Breast epithelium (tissue), 4 donors: ENCODE measurements at places on chromosomes 1 and 21.

- no peak for DNase-seq
Observed at GRCh38 chr1:51336004-51336403, 5.6 kb upstream of the TTC39A start.

GRCh38 chr1:207059881-207060280 is 6.8 kb downstream of the PFKFB2 start:
- DNase-seq: no peak

- DNase-seq: no peak
Observed at GRCh38 chr1:206944703-206945102, 1.6 kb downstream of the PIGR start.

DNA sequence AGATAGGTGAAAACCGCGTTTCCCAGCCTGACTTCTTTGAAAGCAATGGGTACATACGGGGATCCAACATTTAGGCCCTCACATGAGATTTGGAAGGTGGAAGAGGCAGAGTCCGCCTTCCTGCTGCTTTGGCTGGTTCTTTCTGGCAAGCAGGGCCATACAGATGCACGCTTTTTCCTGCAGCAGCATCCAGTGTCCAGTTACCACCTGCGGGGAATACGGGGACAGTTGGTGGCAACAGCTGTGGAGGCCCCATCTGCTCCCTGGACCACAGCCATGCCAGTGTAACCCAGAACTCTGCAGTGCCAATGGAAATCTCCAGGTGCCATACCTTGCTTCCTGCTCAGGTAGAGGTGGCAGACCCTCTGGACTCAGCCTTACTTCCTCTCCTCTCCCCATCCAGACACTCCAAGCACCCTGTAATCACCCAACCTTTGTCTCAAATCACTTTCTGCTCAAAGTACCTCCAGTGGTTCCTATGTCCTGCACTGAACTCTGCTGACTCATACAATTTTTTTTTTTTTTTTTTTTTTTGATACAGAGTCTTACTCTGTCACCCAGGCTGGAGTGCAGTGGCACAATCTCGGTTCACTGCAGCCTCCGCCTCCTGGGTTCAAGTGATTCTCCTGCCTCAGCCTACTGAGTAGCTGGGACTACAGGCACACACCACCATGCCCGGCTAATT is 68.3 kb downstream of the SLC16A1 start:
- no peak for DNase-seq

GRCh38 chr1:154912755-154913154 is 23.8 kb downstream of the PMVK start:
- no peak for DNase-seq

DNA sequence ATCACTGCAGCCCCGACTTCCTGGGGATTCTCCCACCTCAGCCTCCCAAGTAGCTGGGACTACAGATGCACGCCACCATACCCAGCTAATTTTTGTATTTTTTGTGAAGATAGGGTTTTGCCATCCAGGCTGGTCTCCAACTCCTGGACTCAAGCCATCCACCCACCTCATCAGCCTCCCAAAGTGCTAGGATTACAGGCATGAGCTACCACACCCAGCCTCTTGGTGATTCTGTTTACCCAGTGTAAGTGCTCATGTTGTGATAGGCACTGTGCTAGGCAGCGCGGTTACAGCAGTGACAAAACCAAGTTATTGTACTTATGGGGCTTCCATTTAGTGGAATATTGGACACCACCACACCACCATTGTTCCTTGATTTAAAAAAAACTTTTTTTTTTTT is 9.7 kb upstream of the STX12 start:
- DNase-seq: no peak

- DNase-seq: no peak
Observed at GRCh38 chr1:114338191-114338890, 172.7 kb downstream of the TRIM33 start.

- DNase-seq: no peak
Observed at GRCh38 chr1:96557336-96557735, 164.2 kb upstream of the PTBP2 start.

DNA sequence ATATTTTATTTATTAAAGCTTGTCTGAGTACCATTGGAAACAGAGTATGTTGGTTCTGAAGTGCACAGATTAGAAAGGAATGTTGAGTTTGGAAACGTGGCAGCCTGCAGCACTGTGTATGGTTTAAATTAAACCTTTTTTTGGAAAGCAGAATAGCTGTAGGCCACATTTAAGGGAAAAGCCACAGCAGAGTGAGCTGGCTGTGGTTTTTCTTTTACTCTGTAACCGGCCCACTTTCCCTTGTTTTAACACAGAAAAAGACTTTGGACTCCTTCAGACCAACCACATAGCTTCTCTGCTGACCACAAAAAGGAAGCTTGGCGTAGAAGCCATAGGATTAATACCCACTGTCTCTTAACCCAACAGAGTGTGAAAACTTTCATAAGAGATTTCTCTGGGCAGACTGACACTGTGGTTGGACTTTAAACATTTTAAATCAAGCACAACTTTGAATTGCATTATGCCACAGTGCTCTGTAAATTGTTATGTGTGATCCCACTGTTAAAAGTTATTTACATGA is 75.2 kb downstream of the NFIA start:
- no peak for DNase-seq

- DNase-seq: no peak
Observed at GRCh38 chr1:9744106-9744799, 79.5 kb downstream of the CLSTN1 start.

GRCh38 chr1:11024874-11025203 is 12.4 kb downstream of the TARDBP start:
- DNase-seq: no peak

GRCh38 chr1:203173566-203173965 is 2.1 kb downstream of the MYBPH start:
- DNase-seq: no peak

GRCh38 chr1:84159533-84160240 is 15.6 kb downstream of the PRKACB start:
- no peak for DNase-seq

GRCh38 chr1:23478896-23479665 is 4.9 kb downstream of the ASAP3 start:
- peak; percentile 78 for DNase-seq

- no peak for DNase-seq
Observed at GRCh38 chr1:220841293-220841692, 38.0 kb upstream of the HLX start.

GRCh38 chr1:56056438-56057287 is 522.7 kb downstream of the PLPP3 start:
- no peak for DNase-seq

GRCh38 chr1:2446394-2446793 is 29.7 kb upstream of the PLCH2 start:
- no peak for DNase-seq

DNA sequence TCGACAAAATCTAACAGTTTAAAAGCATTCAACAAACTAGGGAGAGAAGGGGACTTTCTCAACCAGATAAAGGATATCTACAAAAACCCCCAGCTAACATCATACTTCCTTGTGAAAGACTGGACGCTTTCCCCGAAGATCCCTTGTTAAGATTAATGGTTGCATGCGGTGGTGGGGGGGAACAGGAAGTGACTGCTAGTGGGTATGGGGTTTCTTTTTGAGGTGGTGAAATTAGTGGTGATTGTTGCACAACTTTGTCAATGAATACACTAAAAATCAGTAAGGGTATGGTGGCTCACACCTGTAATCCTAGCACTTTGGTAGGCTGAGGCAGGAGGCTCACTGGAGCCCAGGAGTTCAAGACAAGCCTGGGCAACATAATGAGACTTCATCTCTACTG is 26.9 kb upstream of the EYA3 start:
- DNase-seq: no peak

GRCh38 chr1:182383934-182384333 is 7.7 kb downstream of the GLUL start:
- DNase-seq: no peak

DNA sequence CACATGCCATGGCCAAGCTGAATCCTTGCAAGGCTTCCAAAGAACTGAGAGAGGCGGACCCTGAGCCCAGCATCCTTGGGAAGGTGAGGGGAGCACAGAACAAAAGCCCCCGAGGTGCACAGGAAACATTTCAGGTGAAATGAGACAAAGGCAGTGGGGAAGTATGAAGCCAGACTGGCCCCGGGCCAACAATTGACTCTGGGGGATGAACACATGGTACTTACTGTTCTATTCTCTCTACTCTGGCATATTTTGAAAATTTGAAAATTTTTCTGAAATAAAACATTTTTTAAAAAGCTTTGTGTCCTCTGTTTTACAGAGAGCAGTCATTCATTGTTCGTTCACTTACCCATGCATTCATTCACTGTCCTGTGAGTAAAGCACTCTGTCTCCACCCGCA is 77.7 kb downstream of the GRIK3 start:
- DNase-seq: no peak

DNA sequence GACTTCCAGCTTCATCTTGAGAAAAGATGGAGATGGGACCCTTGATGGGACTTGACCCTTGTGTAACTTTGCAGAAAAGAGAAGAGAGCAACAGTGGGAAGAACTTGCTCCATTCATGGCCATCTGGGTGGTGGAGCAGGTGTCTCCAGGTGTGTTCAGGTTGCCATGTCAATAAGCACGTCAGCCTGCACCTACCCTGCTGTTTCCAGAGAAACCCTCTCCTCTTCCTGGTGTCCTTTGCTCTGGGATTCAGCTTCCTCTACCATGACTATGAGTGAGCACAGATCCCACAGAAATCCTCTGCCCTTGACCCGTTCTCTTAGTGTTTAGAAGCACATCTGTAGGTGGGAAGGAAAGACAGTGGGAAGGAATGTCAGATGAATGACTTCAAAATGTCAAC is 21.8 kb upstream of the OTUD3 start:
- no peak for DNase-seq

GRCh38 chr1:174114788-174115448 is 44.4 kb upstream of the RABGAP1L start:
- DNase-seq: no peak

GRCh38 chr1:36739703-36740289 is 257.1 kb upstream of the CSF3R start:
- no peak for DNase-seq

DNA sequence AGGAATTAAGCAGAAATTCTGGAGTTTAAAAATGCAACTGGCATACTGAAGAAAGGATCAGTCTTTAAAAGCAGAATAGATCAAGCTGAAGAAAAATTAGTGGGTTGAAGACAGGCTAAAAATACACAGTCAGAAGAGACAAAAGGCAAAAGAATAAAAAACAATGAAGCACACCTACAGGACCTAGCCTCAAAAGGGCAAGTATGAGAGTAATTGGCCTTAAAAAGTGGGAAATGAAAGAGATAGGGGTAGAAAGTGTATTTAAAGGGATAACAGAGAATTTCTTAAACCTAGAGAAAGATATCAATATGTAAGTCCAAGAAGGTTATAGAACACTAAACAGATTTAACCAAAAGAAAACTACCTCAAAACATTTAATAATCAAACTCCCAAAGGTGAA is 152.4 kb downstream of the GPATCH2 start:
- no peak for DNase-seq

DNA sequence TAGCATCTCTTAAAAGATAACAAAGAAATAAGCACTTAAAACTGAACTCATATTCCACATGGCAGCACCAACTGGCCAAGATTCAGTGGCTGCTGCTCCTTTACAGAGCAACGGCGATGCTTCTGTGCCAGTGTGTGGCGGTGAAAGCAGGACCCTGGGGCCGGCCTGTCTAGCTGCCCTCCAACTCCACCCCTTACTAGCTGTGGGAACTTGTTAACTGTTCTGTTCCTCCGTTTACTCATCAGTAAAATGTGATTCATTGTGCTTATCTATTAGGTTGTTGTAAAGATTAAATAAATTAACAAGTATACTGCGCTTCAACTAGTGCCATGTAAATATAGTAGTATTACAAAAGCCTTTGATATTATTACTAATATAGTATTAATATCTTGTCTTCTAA is 133.2 kb downstream of the GDAP2 start:
- DNase-seq: no peak

DNA sequence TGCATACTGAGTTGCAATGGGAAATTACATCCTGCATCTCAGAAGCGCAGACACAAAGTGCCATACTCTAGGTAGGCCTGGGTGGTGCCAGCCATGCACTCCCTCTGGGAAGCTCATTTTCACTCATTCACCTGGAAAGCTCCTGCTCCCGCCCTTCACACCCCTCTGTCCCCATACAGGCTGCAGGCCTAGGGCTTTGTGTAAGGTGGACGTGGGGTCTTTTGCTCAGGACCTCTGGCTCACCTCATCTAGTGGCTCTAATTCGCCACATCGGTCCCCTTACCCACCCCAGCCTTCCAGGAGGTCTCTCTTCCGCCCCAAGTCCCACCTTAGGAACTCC is 751 bp downstream of the MRPS15 start:
- DNase-seq: no peak

- DNase-seq: peak; percentile 20
Observed at GRCh38 chr1:30405081-30405480, 318.3 kb downstream of the MATN1 start.

GRCh38 chr1:102853136-102853535 is 255.2 kb downstream of the COL11A1 start:
- no peak for DNase-seq

GRCh38 chr21:29293495-29293894 is 5.2 kb upstream of the BACH1 start:
- DNase-seq: no peak
